ENCODE measurements at places on chromosomes 7 and 10.
A peak's percentile ranks its signal among the peaks of the same experiment; 100 is the strongest.

DNA sequence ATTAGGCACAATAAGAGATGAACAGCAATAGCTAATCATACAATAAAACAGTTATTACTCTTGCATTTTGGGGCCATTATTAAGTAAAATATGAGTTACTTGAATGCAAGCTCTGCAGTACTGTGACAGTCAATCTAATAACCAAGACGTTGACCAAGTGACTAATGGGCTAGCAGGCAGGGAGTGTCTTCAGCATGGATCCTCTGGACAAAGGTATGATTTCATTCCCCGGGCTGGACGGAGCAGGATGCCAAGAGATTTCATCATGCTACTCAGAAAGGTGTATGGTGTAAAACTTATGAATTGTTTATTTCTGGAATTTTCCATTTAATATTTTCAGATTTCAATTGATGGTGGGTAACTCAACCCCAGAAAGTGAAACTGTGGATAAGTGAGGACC, 80.9 kb downstream of the SHH start:
- DNase-seq, result no peak

- DNase-seq, result peak; percentile 36
Measured at GRCh38 chr10:3264161-3264761, 91.7 kb upstream of the PITRM1 start.

GRCh38 chr10:56583316-56583715, 222.3 kb upstream of the ZWINT start:
- no peak for DNase-seq

GRCh38 chr10:20995123-20995987, 98.2 kb upstream of the NEBL start:
- no peak for DNase-seq

GRCh38 chr10:22550732-22551131, 163.6 kb downstream of the PIP4K2A start:
- DNase-seq, result peak; percentile 6
